ENCODE measurements at places on chromosomes 12 and 14.
A peak's percentile ranks its signal among the peaks of the same experiment; 100 is the strongest.

DNA sequence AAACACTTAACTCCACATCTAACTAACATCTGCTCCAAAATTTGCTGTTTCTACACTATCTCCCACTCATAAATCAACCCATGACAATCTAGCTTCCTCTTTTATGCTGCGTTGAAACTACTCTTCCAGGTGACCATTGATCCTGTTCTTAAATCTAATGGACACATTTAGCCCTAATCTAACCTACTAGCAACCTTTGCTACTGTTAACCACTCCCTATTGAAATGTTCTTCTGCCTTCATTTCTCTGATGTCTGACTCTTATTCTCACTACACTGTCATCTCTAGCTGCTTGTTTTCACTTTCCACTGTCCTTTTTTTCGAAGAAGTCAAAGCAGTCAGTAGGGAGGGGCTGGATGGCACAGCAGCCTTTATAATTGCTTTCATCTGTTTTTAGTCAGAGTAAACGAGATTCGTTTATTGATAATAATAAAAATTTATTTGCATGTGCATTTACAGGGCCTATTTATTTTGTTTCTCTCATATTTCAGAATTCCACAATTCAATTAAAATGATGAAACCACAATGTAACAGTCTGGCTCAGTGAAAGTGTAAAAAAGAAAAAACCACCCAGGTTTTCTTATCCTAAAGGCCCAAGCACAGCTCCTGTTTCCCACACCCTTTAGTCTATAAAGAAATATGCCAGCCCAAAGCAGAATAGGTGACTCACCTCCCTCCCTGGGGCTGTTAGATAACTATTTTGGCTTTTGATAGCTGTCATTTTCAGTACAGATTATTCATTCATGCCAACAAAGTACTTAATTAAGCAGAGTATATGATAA, 44.9 kb downstream of the ATP2B1 start:
- no peak for DNase-seq

DNA sequence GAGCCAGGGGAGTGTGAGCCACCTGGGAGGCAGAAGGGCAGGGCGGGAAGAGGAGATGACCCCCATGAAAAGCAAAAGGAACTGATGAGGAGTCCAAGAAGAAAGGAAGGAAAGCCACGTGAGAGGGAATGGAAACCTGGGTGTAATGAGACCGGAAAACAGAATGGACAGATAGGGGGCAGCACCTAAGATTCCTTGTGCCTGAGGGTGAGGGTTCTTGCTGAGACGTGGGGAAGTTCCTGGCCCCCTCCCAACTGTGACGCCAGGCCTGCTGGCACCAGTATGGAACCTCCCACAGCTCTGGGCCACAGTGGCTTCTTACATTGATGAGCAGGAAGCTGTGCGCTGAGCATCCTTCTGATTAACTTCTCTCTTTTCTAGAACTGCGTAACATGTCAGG, 30.8 kb downstream of the TTC7B start:
- DNase-seq = peak; percentile 72

GRCh38 chr14:35274805-35275204, 17.4 kb upstream of the PSMA6 start:
- no peak for DNase-seq

GRCh38 chr14:50237427-50237826, 6.0 kb upstream of the SOS2 start:
- no peak for DNase-seq

- no peak for DNase-seq
Observed at GRCh38 chr14:65137648-65138307, 35.5 kb upstream of the MAX start.

Data from GM23338 (cell line).